H9 (cell line): ENCODE measurements at places on chromosomes 2 and 18.

- no peak for DNase-seq
Measured at GRCh38 chr18:11850821-11851145, 430 bp upstream of the CHMP1B start.

DNA sequence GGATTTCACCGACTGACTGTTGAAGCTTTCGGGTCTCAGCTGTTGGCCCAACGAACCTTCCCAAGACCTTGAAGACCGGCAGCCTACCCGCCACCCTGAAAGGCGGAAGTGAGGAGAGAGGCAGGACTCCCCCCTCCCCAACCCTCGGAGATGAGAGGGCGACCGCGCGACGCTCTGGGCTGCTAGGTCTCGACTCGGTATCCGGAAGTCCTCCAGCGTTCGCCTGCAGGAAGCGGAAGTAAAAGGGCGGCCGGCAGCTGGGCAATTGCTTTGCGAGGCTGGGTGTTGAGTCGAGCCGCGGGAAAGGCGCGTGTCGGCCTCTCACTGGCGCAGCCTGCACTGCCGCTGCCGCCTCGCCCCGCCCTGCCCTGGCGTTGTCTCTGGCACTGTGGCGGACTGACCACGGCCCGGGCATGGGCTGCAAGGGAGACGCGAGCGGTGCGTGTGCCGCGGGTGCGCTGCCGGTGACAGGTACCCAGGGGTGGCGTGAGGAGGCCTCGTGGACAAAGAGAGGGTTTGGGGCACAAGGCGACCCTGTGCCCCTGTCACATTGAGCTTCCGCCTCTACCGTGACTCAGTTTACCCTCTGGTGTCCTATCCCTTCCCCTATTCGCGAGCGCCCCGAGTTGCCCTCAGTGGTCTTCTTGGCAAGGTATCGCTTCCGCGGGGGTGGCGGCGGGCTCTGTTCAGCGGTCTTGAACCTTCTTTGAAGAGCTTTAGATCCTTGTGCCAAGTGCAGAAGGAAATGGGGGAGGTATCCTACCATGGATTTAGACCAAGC is at the start of gene UGGT1:
Gene UGGT1, plus strand, starts transcription at position 256 of the 781 bp plus-strand sequence. Its CDS starts 158 bp downstream, at position 414.
- DNase-seq: peak; percentile 98

- no peak for DNase-seq
Measured at GRCh38 chr2:225402210-225402776, 2.8 kb downstream of the NYAP2 start.

DNA sequence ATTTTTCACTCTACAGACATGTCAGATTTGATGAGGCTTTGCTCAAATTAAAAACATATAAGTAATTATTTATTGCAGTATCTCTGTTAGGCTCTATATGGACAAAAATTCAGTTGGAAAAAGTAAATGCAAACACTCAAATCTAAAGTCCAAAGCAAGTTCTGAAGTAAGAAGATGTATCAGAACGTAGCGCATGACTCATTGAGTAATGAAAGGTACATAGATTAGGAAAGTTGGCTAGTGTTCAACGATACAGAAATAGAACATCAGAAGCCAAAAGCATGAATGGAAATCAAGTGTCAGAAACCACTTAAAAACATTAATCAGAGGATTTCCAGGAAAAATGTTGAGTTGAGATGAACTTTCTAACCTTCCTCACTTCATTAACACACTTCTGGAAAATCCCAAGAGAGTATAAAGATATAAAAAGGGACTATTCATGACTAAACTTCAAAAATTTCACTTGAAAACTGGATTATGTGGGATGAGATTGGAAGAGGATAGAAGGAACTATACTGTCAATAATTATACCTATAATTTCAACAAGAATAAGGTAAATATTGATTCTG is 494.1 kb downstream of the LRRTM4 start:
- no peak for DNase-seq

DNA sequence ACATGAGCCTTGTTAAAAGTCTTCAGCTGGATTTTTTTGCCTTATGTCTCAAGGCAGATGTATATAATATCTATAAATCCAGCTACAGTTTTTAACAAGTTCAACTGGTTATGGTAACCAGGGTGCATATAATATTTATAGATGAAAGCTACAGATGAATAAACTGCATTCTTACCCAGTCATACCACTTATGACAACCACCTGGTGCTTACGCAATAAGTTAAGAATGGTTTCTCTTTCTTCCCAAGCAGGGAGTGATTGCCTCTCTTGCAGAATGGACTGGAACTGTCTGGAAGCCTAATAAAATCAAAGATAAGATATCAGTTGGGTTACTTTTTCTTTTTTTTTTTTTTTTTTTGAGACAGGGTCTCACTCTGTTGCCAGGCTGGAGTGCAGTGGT is 19.6 kb downstream of the DHX57 start:
- no peak for DNase-seq

DNA sequence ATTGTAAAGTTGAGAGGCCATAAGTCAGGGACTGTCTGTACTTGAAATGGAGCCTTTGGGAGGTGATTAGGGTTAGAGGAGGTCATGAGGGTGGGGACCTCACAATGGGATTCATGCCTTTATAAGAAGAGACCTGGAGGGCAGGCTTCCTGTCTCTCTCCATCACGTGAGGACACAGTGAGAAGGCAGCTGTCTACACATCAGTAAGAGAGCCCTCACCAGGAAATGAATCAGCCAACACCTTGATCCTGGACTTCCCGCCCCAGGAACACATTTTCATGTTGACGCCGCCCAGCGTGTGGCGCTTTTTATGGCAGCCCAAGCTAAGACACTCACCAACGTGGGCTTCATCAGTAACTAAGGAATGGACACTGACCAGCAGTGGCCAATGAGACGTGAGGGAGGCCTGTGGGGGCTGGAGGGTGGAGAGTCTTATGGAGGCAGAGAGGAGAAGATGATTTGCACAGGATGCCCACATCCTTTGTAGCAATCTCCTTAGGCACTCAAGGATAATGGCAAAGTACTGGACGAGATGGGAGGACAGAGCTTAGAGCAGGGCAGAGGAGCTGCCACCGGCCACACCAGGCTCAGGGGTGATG is 162.7 kb downstream of the EIPR1 start:
- DNase-seq: no peak

DNA sequence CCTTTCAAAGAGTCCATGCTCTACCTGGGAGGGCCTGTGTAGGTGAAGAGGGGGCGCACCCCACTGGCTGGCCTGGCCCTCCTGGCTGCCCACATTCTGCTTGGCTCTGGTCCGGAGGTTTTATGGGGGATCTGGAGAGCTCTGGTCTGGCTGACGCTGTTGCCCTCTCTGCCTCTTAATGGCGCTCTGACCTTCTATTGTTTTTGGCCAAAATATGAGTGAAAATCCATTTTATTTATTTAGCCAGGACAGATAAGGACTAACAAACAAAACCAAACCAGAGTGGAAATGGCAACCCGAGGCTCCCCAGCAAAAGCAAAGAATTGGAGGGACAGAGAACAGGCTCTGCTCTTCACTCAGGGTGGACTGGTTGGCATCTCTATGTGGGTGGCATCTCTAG is 45.7 kb downstream of the PRKCE start:
- DNase-seq: no peak

- DNase-seq: no peak
Measured at GRCh38 chr2:60549238-60549927, 4.1 kb downstream of the BCL11A start.

GRCh38 chr18:23115683-23116096 is 19.6 kb upstream of the CABLES1 start:
- no peak for DNase-seq

GRCh38 chr2:172280571-172281361 is 146.6 kb upstream of the ITGA6 start:
- DNase-seq: no peak

GRCh38 chr2:178632729-178633128 is 152.5 kb downstream of the PLEKHA3 start:
- no peak for DNase-seq

DNA sequence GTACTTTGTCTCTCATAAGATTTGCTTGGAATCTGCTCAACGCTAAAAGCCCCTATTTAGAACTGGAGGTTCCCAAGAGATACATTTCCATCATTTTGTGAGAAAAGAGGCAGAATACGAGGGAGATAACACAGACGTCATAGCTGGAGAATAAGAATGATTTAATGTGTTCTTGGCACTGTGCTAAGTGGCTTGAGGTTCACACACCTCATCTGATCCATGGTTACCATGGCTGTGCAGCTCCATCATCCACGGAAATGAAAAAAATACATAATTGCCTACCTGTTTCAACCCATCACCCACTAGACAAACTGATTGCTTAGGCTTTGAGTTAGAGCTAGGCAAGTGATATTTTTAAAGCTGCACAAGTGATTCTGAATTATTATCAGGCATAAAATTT is 227.6 kb downstream of the SLC8A1 start:
- no peak for DNase-seq

- DNase-seq: no peak
Measured at GRCh38 chr2:181124497-181124896, 144.1 kb downstream of the UBE2E3 start.

GRCh38 chr2:229174794-229175496 is 96.1 kb downstream of the PID1 start:
- DNase-seq: no peak

DNA sequence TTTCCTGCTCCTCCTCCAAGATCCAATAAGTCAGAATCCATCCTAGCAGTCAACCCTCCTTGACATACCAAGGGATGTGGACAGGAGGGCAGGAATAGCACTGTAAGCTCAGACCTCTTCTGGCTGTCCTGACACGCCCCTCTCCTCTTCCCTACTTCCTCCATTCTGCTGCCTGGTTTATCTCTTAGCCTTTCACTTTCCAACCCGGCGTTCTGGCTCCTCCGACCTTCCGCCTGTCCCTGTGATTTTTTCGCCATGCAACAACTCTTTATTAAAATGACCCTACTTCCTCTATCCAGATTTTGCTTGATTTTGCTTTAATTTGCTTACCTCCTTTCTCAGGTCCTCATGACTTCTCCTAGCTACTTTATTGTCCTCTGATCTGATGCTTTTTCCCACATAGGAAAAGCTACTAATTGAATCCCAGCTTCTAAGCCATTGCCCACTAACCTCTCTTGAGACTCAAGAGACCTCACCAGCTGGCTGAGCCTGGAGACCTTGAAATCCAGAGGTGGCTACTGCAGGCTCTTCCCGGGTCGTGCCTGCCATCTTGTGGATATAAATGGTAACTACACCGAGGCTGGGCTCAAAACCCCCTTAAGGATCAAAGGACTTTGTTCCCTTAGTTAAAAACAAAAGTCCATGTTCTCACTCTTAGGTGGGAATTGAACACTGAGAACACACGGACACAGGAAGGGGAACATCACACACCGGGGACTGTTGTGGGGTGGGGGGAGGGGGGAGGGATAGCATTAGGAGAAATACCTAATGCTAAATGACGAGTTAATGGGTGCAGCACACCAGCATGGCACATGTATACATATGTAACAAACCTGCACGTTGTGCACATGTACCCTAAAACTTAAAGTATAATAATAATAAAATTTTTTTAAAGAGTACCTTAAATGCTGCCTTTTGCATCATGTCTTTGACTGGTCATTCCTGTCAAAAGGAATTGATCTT is 139.4 kb downstream of the AKAIN1 start:
- DNase-seq: peak; percentile 79

DNA sequence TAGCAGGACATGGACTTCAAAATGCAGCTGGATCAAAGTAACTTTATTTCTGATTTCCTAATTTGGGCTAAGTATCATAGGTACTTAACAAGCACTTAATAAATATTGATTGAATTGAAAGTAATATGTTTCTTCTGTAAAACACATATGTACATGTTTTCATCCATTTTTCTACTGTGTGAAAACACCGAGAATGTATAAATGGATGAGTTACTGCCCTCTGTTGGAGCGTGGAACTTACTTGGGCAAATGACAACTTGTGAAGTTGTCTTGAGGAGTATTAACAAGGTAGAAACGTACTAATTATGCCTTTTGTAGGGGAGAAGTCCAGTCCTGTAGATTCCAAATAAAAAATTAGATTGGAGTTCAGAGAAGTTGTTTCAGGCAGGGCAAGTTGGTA is 87.2 kb downstream of the PHLPP1 start:
- no peak for DNase-seq

DNA sequence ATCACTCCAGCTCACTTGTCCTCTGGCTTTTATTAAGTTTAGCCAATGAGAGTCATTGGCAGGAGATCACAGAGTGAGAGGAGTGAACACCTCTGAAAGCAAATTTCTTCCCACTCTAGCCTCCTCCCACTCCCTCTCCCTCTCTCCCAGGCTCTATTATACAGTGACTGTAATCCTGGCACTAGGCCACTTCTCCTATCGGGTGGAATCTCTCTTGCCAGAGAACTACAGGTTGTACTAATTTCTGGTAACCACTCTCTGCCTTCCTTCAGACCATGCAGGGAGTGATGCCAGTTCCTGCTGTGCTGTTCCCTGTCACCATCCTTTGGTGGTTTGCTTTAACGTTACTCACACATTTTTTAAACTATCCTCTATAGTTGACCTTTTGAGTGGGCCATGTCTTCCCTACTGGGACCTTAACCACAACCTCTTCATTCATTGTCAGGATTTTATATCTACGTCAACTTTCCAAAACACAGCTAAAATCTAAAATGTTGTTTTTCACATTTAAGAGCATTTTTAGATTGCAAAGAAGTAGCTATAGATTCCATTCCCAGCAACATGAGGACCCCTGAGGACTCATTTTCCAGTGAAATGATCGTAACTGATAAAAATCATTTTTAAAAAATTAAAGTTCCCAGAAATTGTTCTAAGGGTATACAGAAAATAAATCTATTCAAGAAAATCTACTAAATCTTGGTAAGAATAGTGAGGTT is 217.1 kb downstream of the MREG start:
- no peak for DNase-seq

DNA sequence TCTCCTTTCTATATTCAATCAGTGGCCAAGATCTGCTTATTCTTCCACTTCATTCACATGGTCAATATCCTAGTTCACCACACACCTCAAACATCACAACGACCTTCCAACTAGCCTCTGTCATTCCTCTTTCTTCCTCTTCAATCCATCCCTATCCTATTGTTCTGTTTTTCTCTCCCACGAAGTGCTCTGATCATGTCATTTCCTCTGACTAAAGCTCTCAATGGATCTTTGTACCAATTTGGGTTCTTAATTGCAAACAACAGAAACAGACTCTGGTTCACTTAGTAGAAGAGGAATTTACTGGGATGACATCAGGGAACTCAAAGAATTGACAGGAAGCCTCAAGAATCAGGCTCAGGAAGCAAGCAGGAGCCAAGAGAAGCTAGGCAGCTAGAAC is 23.5 kb downstream of the WNT10A start:
- no peak for DNase-seq

DNA sequence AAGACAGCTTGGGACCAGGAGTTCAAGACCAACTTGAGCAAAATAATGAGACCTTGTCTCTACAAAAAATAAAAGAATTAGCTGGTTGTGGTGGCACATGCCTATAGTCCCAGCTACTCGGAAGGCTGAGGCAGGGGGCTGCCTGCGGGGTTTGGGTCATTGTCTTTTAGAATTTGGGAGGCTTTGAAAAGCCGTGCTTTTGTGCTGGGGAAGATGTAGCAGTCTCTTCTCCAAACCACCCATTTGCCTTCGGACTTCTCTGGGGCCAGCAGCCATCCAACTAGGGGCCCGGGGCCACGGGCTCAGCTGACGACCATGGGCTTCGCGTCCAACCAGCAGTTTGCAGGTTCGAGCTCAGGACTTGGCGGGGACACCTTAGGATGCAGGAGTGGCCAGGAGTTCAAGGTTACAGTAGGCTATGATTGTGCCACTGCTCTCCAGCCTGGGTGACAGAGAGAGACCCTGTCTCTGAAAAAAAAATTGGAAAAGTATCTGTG is 6.3 kb downstream of the PJVK start:
- no peak for DNase-seq

GRCh38 chr2:33321236-33321771 is 155.1 kb upstream of the RASGRP3 start:
- DNase-seq: no peak

- DNase-seq: no peak
Measured at GRCh38 chr2:215780907-215781685, 232.3 kb downstream of the MREG start.

GRCh38 chr2:166932032-166932431 is 43.8 kb downstream of the XIRP2 start:
- no peak for DNase-seq
